ENCODE measurements at places on chromosomes 7 and 10.

- peak; percentile 57 for DNase-seq
Measured at GRCh38 chr7:101717628-101718357, 88.7 kb upstream of the MYL10 start.

- DNase-seq, result no peak
Measured at GRCh38 chr10:48526011-48526821, 78.7 kb downstream of the ARHGAP22 start.

DNA sequence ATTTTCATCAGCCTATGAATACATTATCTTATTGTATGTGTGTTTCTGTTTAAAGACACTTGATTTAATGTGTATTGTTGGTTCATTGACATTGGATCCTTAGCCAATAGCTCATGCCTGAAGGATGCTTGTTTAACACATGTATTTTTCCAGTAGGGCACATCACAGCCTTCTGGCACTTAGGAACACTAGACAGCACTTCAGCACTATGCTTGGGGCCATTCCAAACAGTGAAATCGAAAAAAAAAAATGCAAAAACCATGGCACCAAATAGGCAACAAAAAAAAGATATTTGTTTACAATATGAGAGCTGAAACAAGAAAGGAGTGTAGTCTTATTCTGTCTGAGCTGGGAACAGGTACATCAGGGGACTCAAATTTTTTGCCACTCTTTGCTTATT lies 262.8 kb downstream of the SLC25A13 start:
- no peak for DNase-seq

DNA sequence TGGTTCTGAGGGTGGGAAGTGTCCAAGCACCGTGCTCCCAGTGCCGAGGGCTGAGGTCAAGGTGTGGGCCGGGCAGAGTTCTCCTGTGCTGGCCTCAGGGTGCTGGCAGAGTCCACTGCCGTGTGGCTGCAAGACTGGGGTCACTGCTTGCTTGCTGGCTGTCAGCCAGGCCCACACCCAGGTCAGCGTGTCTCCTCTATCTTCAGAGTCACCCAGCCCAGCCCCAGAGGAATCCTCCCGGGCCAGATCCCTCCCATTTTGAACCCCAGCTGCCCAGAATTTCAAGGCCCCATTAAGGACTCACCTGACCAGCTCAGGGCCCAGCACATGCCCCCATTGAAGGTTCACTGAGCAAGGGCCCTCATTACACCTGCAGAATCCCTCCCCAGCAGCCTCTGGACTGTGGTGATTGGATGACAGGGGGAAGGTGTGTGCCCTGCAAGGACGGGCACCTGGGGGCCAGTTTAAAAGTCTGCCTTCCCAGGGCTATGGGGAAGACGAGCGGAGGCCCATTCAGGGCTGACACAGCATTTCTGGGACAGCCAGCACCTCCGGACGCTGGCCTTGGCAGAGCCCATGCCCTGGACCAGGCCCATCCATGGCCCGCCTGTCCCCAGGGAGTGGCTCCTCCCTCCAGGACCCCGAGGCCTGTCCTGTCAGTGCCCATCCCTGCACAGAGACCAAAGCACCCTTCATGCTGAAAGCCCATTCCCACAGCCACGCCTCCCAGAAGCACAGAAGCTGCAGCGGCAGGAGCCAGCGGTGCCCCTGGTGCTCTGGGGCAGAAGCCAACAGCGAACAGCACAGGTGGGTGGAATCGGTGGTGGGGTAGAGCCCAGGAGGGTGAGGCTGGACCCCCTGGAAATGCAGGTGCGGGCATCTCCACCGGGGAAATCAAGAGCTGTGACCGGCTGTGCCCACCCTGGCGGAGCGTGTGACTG lies 45.1 kb upstream of the PPP2R2D start:
- no peak for DNase-seq

DNA sequence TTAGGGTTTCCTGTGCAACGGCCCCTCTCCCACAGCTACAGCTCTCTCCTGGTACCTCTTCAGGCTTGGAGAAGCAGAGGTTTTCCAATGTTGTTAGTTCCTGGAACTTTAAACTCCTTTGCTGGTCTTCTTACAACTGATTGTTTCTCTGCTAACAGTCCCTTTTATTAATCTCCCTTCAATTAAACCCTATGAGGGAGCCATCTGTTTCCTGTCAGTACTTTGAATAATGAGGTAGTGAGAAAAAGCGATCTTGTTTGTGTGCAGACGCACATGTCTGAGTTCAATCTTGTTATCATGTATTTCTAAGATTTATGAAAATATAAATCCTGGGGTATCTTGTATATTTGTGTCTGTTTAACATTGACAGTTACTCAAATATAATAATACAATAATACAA lies 102.4 kb downstream of the MDFIC start:
- DNase-seq, result no peak

GRCh38 chr7:33766405-33766804 lies 138.9 kb upstream of the BMPER start:
- no peak for DNase-seq

GRCh38 chr7:131546583-131547141 lies 9.8 kb downstream of the PODXL start:
- no peak for DNase-seq

DNA sequence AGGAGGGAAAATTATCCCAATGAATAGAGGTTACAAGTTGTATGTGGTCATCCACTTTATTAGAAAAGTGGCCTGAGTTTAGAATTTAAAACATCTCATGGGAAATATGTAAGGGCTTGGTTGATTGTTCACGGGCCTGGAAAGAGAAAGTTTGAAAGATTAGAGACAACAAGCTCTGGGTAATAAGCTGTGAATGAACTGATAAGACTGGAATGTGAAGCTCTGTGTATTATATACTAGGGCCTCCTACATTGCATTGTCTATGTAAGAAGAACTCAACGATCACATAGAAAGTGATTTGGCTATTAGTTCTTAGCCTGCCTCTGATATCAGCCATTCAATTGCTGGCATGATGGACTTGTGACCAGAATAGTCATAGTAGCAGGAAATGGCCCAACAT lies 199.2 kb upstream of the MAGI2 start:
- DNase-seq, result no peak

DNA sequence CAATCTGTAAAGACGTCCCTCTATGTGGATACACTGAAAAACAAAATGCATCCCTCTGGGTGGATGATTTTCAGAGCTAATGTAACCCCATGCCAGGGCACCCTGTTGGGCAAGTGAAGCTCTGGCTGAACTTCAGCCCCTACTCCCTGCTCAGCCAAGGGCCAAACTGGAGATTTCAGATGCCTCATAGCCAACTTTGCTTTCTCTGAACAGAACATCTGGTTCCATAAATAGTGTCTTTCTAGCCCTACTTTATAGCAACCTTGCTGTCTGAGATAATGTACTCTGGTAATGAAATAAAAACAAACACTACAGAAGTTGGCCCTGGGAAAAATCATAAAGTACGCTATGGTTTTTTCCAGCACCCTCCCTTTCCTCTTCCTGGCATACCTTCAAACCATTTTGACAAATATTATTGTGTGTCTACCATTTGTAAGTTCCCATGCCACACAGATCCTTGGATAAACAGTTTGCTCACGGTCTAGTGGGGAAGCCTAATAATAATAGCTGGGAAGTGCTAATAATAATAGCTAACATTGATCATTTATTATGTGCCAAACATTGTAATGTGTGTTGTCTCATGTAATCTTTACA lies 3.4 kb downstream of the ENTPD1 start:
- no peak for DNase-seq

DNA sequence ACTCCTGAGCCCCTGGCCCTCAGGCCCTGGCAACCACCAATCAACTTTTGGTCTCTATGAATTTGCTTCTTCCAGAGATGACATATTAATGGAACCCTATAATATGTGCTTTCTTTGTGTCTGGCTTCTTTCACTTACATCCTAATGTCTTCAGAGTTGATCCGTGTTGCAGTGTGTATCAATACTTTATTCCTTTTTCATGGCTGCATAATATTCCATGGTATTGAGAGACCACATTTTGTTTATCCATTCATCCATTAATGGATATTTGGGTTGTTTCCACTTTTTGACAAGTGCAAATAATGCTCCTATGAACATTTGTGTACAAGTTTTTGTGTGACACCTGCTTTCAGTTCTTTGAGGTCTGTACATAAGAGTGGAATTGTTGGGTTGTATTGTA lies 43.3 kb upstream of the ELFN1 start:
- no peak for DNase-seq

DNA sequence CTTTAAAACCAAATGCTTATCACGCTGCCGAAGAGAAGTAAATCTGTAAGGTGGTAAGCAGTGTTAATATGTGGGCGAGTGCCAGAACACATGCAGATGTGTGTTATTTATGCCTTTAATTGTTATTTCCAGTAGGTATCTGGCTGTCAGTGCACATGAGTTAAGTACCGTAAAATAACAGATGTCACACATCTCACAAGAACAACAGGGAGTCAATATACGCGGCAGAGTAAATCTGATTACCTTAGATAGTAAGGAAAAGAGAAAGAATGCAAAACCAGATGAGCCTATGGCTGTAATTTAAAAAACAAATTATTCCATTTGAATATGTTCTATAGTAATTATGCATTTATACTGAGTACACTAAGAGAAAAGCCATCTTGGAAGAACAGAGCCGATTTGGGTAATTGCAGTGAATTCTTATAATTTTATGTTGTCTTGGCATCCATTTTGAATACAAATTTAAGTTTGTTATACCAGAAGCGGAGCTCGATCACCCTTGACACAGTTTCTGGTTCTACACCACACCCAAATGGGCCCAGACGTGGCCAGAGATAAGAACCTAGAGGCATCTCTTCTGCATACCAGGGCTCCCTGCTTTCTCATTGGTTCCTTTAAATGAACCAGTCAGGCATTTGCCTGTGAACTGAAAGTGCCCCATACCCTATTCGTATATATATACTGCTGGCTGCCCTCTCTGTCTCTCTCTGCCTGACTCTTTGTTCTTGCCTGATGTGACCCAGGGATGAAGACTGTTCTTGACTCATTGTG lies 34.8 kb downstream of the DNAJB9 start:
- no peak for DNase-seq

DNA sequence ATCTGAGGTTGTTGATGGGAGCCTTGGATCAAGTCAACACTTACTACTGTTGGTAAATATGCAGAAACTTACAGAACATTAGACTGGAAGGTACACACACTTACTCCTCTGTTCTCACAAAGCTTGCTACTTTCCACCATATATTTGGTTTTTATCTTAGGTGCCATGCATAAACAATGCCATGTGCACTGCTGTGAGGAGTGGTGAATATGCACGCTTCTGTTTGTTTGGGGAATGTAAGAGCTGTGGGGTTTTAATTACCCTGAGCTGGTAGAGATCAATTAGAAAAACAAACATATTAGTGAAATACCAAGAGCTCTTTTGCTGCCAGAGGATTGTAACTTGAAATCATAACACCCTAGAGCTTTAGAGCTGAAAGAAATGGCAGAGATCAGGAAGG lies 79.8 kb upstream of the ARID5B start:
- DNase-seq, result no peak

GRCh38 chr10:10849306-10849705 lies 168.4 kb upstream of the CELF2 start:
- DNase-seq, result no peak

DNA sequence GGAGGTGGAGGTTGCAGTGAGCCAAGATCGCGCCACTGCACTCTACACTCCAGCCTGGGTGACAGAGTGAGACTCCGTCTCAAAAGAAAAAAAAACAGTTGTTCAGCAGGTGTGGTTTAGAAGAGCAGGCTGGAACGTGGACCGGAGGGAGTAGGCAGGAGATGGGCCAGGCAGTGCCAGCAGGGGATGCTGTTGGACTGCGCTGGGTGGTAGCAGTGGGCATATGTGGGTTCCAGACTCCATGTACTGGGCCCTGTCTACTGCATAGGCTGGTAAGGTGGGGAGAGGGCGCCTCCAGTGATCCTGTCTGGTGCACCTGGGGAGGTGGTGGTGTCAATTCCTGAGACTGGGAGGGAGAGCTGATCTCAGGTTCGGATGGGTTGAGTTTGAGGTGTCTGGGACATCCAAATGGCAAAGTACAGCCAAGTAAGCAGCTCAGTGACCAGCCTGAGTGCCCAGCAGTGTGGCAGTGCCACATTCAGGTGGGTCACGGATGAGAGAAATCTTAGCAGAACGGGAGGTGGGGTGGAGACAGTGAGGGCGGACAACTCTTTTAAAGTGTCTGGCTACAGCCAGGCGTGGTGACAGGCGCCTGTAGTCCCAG lies 25.9 kb downstream of the SFXN4 start:
- DNase-seq, result no peak

DNA sequence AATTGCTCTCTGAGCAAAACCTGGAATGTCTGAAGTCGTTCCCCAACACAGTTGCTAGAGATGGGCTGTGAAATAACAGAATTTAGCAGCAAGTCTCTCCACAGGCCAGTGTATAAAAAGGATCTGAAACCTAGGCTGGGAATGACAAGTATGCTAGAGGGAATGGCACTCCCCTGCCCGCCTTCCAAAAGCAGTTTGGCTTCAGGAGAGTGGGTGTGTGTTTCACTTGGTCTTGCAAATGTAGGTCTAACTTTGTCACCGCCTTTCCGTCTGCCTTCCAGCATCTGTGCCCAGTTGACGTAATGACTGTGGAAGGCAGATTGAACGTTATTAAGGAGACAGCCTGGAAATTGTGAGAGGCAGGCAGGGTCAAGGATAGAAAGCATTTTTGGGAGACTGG lies 18.0 kb upstream of the MTURN start:
- no peak for DNase-seq

DNA sequence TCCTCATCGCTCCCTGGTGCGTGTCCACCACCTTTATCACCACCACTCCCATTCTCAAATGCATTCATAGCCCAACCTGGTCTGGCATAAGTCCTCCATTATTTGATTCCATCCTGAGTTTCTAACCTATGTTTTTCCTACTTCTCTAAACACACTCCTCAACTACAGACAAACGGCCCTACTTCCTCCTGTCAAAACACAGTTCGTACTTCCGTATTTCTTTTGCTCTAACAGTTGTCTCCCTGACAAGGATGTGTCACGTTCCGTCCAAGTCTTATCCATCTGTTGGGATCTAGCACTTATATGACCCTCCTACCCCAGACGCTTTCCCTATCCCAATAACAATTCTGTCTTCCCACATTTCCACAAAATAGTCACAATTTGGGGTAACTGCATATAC lies 46.8 kb downstream of the DOCK4 start:
- DNase-seq, result no peak

- no peak for DNase-seq
Measured at GRCh38 chr7:69825113-69825972, 227.1 kb downstream of the AUTS2 start.

GRCh38 chr10:103715430-103715829 lies 139.9 kb downstream of the SH3PXD2A start:
- no peak for DNase-seq
